Tibial nerve (tissue), 4 donors: ENCODE measurements at places on chromosomes 1 and 21.

DNA sequence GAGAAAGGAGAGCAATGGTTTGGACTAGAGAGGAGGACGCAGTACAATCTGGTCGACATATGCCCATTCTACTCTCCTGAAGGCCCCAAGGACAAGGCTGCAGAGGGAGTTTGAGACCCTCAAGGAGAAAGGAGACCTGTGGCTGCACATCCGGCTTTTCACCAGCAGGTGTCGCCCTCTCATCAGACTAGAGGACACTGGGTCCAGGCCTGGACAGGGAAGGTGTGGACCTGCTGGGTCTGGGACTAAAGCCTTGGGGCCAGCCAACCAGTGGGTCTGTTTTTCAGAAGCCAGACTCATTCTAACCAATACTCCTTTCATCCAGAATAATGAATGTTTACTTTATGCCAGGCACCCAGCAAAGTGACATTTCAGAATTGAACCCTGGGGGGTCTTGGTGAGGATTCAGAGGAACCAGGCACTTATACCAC lies 5.0 kb downstream of the SRARP start:
- peak; percentile 78 for DNase-seq

DNA sequence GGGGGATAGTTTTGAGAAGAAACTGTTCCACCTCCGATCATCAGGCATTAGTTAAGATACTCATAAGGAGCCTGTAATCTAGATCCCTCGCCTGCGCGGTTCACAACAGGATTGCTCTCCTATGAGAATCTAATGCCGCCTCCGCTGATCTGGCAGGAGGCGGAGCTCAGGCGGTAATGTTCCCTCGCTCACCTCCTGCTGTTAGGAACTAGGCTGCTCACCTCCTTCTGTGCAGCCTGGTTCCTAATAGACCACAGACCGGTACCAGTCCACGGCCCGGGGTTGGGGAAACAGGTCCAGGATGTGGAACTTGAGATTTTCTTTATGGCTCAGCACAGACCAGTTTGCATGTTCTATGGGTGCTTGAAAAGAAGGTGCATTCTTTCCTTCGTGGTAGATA lies 27.2 kb upstream of the FAM3B start:
- DNase-seq, result no peak

- no peak for DNase-seq
These were observed 72.1 kb downstream of the GPR52 start for GRCh38 chr1:174519844-174520243.

DNA sequence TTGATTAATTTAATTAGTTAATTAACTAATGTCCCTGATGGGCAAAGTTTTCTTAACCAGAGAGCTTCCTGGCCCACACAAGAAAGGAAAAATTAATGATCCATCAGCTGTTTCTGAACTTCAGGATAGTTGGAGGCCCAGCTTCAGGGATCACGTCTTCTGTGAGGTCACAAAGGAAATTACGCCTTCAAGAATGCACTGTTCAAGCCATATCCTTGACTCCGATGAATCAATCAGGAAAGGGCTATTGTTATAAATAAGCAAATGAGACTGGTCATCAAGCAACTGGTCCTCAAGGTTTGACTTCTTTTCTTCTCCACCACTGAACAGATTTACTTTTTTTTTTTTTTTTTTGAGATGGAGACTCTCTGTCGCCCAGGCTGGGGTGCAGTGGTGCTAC lies 40.6 kb downstream of the TCP10L start:
- no peak for DNase-seq

- DNase-seq, result no peak
These were observed 31.1 kb downstream of the EEIG2 start for GRCh38 chr1:108590957-108591356.

- DNase-seq, result no peak
These were observed 107.2 kb upstream of the EDEM3 start for GRCh38 chr1:184861755-184862336.

GRCh38 chr1:203028784-203029553 lies 2.7 kb downstream of the PPFIA4 start:
- no peak for DNase-seq

DNA sequence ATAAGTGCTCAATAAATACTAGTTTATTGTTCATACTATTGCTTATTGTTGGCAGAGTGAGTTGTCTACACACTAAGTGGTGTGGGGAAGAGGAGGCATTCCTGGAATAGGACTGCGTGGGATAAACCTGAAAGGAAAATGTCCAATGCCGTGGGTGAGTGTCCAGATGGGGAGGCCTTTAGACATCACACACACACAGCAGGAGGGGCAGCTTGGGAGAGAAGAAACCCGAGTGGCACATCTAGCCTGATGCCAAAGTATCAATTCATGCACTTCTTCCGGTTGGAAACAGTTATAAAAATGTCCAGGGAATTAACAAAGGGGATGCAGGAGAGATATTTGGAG lies 27.3 kb downstream of the CCN1 start:
- no peak for DNase-seq

- no peak for DNase-seq
These were observed 11.9 kb downstream of the RPS6KA1 start for GRCh38 chr1:26541431-26541815.
